Esophagus mucosa (tissue), 1 donor: ENCODE measurements at places on chromosomes 1 and 21. TPM values are rescaled to one million over a fixed set of nuclear protein-coding genes. Genes with fewer than 3 reads are reported as not detected.
A peak's percentile ranks its signal among the peaks of the same experiment; 100 is the strongest.

The C1QA gene
- total RNA-seq: 10.4 TPM

The CYYR1 gene
- 4.6 TPM for total RNA-seq

The PRDM16 gene
- 0.44 TPM for total RNA-seq

The CFAP57 gene
- 0.12 TPM for total RNA-seq

The FMN2 gene
- not detected for total RNA-seq

GRCh38 chr1:223844787-223845036, 1.0 kb downstream of the TP53BP2 start:
- ATAC-seq: no peak

The CD2 gene
- total RNA-seq: 1.3 TPM

DNA sequence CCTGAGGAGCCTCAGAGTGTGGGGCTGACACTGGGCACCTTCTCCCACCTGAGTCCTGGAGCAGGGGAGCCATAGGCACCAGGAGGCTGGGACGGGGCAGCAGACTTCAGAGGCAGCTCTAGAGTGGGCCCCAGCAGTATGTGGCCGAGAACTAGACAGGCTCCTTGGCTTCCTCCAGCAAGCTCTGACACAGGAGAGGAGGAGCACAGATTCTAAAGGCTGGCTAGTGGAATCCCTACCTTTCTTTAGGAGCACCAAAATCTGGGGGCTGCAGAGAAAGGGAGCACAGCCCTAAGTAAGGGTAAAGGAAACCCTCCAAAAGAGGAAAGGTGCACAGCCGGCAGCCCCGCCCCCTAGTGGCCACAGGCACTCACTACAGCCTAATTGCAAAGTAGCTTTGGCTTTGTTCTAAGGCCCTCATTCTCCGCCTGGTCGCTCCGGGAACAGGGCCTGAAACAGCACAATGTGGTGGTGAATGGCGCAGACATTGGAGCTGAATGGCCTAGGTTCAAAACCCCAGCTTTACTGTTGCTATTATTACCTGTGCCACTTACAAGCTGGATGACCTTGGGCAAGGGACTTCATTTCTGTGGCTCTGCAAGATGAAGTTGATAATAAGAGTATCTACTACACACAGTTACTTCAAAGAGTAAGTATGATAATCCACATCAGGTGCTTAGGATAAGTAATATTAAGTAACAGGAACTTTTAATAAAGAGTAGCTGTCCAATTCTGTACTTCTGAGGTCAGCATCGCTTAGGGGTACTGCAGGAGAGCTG, 8.8 kb upstream of the GUCA2A start:
- ATAC-seq: peak; percentile 66

DNA sequence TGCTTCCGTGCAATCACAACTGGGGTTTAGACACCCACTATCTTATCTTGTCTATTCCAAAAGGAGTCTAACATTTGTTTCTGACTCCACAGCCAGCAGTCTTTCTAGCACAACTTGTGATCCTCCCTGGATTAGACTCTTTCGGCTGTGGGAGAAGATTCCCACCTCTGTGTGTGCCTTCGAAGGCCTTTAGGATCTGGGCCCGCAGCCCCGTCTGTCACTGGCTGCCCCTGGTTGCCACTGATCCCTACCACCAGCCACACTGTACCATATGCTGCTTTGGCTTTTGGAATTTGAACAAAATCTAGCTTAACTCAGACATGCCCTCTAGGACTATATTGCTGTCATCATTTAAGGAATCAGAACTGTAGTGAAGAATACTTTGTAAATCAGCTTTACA, 18.0 kb downstream of the NTPCR start:
- ATAC-seq: no peak

The DYRK1A gene
- total RNA-seq: 32.7 TPM

The TRIM45 gene
- 1.8 TPM for total RNA-seq

DNA sequence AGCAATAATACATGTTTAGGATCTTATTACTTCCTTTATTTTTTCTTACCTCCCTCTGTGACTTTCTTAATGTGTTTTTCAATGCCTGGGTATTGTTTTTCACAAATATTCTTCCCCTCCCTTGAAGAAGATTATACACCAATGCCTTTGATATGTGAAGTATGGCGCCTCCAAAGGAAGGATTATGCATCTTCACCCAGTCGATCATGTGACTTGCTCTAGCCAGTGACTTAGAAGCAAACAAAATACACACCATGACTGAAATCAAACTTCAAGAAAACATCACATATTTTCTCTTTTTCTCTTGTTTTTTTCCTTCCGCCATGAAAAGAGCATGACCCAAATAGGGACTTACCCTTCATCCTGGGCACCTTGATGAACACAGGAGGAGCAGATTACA, 297.1 kb downstream of the NCAM2 start:
- ATAC-seq: no peak
